Activated CD8-positive, alpha-beta T cell treated with anti-CD3 and anti-CD28 coated beads, Interleukin-2, amount 10 ng/mL, durations not matched to agents 7 days and 5 days (primary cell): ENCODE measurements at places on chromosomes 12 and 14. TPM values are rescaled to one million over a fixed set of nuclear protein-coding genes. Genes with fewer than 3 reads are reported as not detected.

- DNase-seq, result no peak
Observed at GRCh38 chr14:100291305-100292075, 14.8 kb downstream of the SLC25A29 start.

DNA sequence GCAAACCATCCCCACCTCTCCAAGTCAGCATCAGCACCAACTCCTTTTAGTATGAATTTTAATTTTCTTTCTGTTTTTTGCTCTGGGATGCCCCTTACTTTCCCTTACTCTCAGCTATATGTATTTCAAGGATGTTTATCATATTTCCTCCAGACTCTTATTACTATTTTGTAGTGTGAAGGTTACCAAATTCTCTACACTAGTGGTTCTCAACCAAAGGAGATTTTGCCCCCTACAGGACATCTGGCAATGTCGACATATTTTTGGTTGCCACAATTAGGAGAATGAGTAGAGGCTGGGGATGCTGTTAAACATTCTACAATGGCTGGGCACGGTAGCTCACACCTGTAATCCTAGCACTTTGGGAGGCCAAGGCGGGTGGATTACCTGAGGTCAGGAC, 29.1 kb upstream of the SOS2 start:
- peak; percentile 38 for DNase-seq

GRCh38 chr12:132582058-132582420, 28.3 kb downstream of the LRCOL1 start:
- DNase-seq, result no peak

- DNase-seq, result no peak
Observed at GRCh38 chr14:88040146-88040545, 35.2 kb downstream of the GPR65 start.

DNA sequence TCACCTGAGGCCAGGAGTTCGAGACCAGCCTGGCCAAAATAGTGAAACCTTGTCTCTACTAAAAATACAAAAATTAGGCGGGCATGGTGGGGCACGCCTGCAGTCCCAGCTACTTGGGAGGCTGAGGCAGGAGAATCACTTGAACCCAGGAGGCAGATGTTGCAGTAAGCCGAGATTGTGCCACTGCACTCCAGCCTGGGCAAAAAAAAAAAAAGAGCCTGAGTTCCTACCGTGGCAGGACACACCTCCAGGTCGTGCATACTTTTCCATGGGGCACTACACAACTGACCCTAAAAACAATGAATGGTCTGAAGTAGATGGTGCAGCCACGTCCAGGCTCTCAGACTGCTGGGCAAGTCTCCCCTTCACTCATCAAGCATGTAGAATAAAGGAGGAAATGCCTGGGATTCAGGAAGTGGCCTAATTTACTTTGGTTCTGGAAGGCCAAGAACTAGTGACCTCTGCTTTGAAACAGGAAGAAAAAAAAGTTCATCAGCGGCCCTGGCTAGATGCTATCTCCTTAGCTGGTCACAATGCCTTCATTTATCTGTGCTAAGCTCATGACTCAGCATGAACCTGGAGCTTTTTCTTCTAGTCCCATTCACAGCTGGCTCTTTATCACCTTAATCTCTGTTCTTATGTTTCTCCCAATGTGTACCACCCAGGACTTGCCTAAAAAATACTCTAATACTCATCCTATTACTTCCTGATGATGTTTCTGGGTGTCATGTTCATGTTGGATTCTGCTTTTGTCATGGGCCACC, 55.8 kb upstream of the OR6J1 start:
- DNase-seq, result no peak

GRCh38 chr12:82407481-82407880, 49.2 kb downstream of the METTL25 start:
- no peak for DNase-seq

- DNase-seq, result no peak
Observed at GRCh38 chr12:130803702-130804101, 35.3 kb downstream of the STX2 start.

- DNase-seq, result no peak
Observed at GRCh38 chr14:82159624-82160023, 626.0 kb upstream of the SEL1L start.

- no peak for DNase-seq
Observed at GRCh38 chr14:36525746-36526099, 5.7 kb upstream of the NKX2-1 start.

DNA sequence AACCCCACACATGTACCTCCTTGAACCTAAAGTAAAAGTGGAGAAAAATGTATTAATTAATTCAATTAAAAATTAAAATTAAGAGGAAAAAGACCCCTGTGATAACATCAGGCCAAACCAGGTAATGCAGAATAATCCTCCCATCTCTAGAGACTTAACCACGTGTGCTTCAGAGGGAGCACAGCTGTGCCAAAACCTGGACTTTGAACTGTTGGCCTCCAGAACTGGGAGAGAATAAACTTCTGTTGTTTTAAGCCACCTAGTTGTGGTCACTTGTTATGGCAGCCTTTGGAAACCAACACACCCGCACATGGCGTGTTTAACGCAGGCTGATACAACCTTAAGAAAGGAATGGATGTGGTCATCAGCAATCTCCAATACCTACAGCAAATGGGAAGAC, 23.8 kb downstream of the OAS2 start:
- no peak for DNase-seq

DNA sequence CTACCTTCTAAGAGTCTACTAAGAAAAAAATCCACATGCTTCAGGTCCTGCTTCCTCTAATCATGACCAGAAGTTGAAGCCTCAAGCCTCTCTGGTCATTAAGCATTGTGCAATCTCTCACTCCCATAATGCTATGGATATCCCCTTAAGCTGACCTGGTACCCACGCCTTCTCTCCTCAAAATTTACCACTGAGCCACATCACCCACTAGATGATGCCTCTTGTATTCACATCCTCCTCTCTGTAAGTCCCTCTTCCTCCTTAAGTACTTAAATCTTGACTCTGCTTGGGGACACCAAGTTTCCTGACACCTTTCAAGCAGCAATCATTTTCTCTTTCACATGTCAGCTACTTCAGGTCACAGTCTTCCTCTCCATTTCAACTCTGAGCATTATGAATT, 9.8 kb downstream of the GALNT4 start:
- DNase-seq, result peak; percentile 25

- no peak for DNase-seq
Observed at GRCh38 chr14:58919217-58919616, 269.2 kb upstream of the DAAM1 start.

- DNase-seq, result no peak
Observed at GRCh38 chr12:93552427-93552826, 20.0 kb upstream of the SOCS2 start.

GRCh38 chr12:102638777-102639176, 158.4 kb upstream of the IGF1 start:
- no peak for DNase-seq

DNA sequence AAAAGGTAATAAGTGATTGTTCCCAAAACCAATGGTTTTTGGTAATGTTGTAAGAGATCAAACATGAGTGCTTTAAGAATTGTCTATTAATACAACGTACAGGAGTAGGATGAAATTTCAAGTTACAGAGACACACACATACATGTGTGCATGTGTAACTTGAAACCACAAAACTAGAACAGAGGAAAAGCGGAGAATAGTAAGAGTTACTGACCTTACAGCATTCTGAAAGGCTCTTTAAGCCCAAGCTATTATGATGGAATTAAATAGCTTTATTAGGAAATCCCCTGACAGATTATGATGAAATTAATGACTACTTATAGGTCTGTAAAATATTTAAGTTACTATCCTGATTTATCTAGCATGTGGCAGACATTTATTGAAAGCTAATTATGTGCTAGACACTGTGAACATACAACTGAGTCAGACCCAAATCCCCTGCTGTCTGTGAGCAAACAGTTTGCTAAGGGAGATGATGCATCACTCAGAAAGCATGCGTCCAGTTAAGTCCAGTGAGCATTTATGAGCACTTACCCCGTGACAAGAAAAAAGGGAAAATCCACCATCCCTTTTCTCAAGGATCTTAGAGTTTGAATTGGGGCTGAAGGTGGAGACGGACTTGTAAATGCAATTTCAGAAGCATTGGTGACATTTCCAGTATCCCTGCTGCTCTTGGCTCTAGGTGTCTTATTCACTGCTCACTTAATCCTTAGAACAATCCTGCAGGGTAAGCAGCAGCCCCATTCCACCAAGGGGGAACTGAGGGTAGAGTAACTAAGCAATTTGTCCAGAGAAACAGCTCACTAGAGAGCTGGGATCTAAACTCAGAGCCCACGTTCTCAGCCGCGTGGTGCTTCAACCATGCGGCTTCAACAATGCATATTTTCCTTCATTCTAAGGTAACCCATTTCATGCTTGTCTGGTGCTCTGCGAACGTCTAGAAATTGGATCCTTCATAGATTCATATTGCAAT, 117.4 kb downstream of the EML1 start:
- no peak for DNase-seq

DNA sequence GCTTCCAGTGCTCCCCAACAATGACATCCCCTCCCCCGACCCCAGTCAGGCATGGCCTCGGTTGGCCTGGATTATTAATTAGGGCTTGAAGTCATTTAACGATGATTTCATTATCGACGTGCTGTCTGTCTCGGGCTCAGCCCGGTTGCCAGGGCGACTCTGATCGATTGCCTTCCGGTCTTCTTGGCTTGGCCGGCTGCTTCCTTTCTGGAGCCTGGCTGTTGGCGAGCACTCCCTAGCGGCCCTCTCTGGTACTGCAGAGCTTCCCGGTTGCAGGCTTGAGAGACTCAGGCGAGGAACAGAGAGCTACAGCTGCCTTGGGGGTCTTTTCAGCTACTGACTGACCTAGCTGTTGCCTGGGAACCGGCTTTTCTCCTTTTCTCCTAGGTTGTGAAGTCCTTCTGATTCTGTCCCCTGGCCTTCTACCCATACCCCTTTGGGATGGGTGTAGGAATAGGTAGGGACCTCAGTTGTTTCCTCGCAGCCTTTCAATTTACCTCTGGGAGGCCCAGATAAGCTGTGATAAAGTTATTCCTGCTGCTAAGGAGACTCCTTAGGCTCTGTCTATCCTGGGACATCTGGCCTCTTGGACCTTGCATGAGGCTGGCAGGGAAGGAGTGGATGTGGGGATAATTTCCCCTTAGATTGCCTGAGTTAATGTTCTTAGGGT, 5.5 kb upstream of the CISTR start:
- DNase-seq, result peak; percentile 91

- DNase-seq, result peak; percentile 58
Observed at GRCh38 chr12:40224439-40225291, at the start of gene LRRK2. Gene LRRK2 (plus strand): TSS chr12:40224997. CDS start chr12:40225132, 135 bp downstream.

GRCh38 chr12:91555436-91556415, 373.1 kb upstream of the DCN start:
- DNase-seq, result no peak

OVCH1 gene
- total RNA-seq, result not detected

TOX4 gene
- 71.1 TPM for total RNA-seq

EIF2B1 gene
- total RNA-seq, result 70.2 TPM

SLC17A8 gene
- total RNA-seq, result not detected

GLIPR1L2 gene
- not detected for total RNA-seq
